Chondrocyte (in vitro differentiated cells): ENCODE measurements at places on chromosomes 4 and X. TPM values are rescaled to one million over a fixed set of nuclear protein-coding genes. Genes with fewer than 3 reads are reported as not detected.
A peak's percentile ranks its signal among the peaks of the same experiment; 100 is the strongest.

DCAF8L2 gene
- not detected in 3 replicates for total RNA-seq

PALLD gene
- total RNA-seq = 886 to 1,317 TPM (median 900 TPM) in 3 replicates

- no peak for DNase-seq
These were observed 26.3 kb downstream of the UPF3B start for GRCh38 chrX:119826399-119826959.

GRCh38 chr4:144816668-144817067 is 170.7 kb downstream of the HHIP start:
- DNase-seq = no peak

DNA sequence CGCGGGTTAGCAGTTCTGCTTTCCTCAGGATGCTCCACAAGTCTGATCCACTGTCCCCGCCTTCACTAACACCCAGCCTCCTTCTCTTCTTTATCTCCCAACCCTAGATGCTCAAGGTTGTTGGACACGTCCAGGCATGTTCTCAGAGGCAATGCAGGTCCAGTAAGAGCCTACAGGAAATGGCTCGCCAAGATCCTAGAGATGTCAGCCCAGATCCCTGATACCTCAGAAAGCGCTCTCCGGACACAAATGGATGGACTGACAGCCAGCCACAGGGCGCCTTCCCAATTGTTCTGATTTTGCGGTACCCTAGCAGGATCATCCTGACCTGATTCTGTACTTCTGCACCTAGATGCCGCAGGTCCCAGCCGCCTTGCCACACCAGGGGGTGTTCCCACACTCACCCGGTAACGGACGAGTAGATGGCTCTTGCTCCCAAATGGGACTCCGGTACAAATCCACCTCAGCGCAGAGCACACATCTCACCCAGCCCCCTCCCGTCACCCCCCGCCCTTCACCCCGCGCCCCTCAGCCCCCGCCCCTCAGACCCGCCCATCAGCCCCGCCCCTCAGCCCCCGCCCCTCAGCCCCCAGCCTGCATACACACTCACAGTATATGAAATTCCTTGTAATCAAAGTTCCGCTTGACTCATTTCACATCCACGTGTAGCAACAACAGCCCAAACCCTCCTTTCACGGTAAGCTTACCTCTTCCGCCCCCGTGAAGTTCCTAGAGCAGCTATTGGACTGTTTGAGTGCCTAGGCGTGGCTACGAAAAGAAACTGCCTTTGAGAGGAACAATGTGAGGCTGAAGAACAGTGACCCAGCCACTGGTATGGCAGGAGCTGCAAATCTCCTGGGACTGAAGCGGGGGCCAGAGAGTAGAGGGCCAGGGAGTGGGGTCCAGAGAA is at the start of gene EDA2R:
Gene EDA2R (minus strand): TSS at position 488 of the 910 bp plus-strand sequence. CDS start 23,058 bp downstream, outside the sequence.
- peak; percentile 52 for DNase-seq

DNA sequence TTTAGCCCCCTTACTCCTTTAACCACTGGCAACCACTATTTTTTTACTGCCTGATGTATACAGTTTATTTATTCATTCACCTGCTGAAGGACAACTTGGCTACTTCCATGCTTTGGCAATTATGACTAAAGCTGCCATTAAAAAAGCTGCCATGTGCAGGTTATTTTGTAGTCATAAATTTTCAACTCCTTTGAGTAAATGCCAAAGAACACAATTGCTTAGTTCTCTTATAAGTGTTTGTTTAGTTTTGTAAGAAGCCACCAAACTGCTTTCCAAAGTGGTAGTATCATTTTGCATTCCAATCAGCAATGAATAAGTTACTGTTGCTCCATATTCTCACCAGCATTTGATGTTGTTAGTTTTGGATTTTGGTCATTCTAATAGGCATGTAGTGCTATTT is 1831.8 kb downstream of the PCDH7 start:
- no peak for DNase-seq

DNA sequence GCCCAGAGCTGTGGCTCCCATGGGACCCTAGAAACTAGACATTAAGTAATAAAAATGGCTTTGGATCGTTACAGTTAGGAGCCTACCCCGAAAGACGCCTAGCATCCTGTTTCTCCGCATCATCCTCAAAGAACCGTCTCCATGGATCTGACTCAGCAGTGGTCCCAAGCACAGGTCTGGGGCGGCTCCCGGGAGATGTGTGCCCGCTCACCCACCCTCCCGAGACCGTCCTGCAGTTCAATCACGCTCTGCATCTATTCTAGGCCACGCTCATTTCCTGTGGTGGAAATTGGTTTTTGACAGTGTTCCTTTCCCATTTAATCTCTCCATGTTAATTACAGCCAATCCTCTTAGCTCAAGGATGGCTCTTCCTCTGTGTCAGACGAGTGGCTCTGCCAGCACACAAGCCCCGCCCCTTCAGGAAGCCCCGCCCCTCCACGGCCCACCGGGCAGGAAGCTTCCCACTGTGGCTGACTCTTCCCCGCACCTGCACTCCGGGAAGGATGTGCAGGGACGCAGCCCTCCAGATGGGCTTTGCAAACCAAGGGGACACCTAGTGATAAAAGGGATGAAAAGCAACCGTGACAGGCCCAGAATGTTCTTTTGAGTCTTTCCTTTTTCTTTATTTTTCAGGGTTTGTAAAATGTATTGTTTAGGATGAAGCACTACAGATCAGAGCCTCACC is 34.5 kb upstream of the HELT start:
- no peak for DNase-seq

MAOB gene
- 0.36 to 3.2 TPM (median 2.9 TPM) in 3 replicates for total RNA-seq

GRCh38 chr4:84385203-84385602 is 113.9 kb downstream of the NKX6-1 start:
- DNase-seq = no peak

GRCh38 chrX:74505437-74505836 is 84.1 kb downstream of the SLC16A2 start:
- DNase-seq = no peak

DNA sequence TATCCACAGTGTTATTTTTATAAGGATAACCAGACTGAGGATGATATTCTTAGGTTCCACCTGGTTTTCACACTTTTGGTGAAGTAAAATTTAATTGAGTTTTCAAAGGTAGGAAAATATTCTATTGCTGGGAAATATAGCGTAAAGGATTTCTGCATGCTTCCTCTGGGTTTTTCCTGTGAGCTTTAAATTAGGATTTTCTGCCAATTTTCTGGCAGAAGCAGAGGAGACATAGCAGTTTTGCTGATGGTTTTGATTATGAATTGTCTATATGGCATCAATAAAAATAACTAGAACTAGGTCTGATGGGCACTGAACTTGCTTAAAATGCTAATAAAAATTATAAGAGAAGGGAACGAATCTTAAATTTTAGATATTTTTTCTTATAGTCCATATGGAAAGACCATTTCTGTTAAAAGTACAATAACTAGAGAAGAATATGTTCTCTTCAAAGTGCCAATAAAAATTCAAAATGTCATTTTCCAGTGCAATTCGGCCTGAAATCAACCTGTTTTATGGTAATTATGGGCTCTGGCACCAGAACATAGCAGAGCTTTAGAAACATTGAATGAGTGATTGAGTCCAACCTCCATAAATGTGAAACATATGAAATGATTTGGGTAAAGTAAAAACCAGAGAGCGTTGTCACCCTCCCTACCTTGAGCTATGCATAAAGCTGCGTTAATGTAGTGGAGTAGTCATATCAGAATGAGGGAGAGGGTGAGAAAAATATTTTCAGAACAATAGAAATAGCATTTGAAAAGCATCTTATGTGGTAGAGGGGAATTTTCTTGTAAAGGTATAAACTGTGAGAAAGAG is 279.7 kb downstream of the SPRY1 start:
- DNase-seq = no peak

CYBB gene
- total RNA-seq = not detected in 3 replicates

DNA sequence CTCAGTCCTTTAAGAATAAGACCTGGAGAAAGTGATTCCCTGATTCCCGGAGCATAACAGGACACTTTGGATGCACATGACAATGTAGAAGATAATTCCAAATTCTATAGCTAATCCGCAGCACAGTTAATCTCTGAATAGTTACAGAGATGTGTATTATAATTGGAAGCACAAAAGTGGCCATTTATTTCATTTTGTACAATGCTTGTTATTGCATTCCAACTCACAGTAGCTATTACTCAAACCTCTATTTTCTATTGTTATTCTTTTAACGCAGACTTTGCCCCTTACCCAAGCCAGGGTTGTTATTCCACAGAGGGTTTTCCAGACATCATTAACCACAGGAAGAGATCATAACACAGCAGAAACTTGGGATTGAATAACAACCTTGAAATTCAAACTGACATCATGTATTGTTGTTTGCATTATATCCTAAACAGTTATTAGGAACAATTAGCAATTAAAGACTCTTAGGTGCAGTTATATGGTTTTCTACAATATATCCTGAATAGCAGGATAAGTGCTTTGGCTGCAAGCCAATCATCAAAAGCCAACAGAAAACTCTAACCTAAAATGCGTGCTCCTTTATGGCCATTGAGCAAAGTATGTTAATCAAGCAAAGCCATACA is 984.0 kb upstream of the TENM3 start:
- DNase-seq = no peak

IL9R gene
- not detected in 3 replicates for total RNA-seq

FHIP1A gene
- total RNA-seq = 1.7 to 4.8 TPM (median 1.8 TPM) in 3 replicates

- no peak for DNase-seq
These were observed 60.0 kb upstream of the ALB start for GRCh38 chr4:73344106-73344505.

SMIM14 gene
- 42.6 to 54.2 TPM (median 46.9 TPM) in 3 replicates for total RNA-seq

DNA sequence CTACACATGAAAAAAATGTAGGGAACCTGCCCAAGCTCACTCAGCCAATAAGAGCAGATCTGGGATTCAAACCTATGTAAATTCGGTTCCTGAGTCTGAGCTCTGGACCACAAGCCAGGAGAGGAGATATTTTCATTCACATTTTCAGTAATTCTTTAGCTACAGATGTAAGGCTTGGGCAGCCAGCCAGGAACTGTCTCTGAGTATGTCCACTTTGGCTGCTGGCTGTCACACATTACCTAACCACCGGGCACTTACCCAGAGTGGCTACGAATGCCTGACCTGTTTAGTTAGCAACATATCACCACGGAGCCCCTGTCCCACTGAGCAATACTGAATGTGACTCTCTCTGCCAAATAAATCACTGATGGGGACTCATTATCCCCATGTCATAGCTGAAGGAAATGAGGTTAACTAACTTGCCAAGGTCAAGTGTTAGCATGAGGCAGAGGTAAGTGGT is 15.3 kb downstream of the USP46 start:
- no peak for DNase-seq

NXT2 gene
- 9.5 to 15.8 TPM (median 9.8 TPM) in 3 replicates for total RNA-seq

GRCh38 chr4:159463235-159463634 is 360.4 kb downstream of the RAPGEF2 start:
- DNase-seq = no peak

GRCh38 chr4:173009129-173009823 is 159.3 kb upstream of the GALNT7 start:
- no peak for DNase-seq

DNA sequence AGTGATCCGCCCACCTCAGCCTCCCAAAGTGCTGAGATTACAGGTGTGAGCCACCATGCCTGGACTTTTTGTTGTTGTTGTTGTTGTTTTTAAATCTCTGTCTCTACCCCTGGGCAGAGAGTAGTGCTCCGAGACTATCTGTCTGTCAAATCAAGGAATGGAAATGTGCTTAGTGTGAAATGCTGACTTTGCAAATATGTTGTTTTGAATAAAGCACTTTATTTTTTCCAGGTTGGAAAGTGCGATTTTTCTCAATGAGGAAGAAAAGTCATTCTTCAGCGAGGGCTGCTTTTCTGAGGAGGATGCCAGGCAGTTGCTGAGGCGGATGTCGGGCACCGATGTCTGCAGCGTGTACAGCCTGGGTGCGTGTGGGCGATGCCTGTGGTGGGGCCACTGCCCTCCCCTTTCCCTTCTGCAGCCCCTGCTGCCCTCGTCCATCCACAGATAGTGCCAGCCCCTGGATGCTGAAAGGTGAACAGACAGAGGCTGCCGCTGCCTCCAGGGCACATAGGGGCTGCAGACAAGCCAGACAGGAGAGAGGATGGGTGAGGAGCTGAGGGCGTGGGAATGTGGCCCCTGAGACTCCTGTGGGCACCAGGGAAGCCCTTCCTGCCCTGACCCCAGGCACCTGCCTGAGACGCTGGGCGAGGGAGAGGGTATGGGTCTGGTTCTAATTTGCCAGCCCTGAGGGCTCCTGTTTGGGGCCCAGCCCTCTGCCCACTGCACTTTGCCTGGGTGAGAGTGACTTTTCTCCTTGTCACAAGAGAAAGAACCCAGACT is 23.7 kb downstream of the SH3TC1 start:
- no peak for DNase-seq

DNA sequence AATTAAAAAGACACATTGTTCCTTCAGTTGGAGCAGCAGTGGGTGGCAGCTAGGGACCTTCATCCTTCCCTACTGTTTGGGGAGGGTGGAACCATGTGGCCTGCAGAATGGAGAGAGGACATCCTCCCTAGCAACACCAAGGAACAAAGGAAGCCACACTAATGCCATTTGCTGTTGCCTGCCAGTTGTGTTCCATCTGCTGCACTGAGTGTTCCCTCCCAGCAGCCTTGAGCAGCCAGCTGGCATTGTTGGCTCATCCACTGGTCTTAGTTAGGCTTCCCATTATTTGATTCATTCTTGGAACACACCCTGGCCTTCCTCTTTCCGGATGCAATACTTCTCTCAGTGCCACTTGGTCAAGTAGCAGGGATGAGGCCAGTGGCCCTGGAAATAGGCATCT is 25.0 kb upstream of the HMGB3 start:
- DNase-seq = no peak

GRCh38 chr4:147941373-147941772 is 209.5 kb downstream of the ARHGAP10 start:
- DNase-seq = no peak

DNA sequence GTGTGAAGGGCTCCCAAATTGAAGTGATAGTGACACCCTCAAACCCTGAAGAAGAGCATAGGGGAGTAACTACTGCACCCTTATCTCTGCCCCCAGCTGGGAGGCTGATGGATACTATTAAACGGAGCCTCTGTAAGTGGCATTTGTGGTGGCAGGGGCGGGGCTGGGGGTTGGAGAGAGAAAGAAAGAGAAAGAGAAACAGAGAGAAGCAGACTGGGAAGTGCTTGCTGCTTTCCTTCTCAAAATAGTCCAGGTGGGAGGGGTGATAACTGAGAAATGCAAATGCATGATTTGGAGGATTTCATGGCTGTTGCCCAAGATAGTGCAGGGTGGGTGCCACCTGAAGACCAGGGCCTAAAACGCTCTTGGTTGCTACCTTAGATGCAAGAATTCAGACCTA is 253.5 kb upstream of the GATB start:
- DNase-seq = no peak

GRCh38 chr4:149465955-149466354 is 349.7 kb downstream of the IQCM start:
- no peak for DNase-seq

DNA sequence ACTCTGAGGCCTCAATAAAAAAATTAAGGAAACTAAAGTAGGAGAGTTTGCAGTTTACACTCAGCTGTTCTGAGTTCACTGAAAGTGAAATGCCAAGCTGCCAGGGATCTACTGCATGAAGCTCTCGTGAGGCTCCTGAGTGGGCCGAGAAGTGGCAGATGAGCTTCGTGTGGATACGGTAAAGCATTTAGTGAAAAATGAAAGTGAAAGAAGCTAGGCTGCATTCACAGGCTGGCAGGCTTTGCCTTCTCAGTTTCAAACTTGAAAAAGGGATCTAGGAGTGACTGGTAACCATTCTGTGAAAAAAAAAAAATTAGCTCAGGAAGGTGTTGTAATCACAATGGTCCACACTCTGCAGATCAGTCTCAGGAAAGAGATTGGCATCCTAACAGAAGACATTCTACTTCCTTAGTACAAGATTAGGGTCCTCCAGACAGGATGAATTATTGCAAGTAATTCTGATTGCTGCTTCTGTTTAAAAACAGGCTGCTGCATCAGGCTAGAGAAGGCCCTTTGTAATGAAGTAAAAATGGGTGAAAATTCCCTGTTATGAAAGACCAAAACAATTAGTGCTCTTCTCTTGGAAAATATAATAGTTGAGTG is 679.9 kb downstream of the RPA4 start:
- DNase-seq = no peak
